ENCODE measurements at places on chromosomes 5 and 9. TPM values are rescaled to one million over a fixed set of nuclear protein-coding genes. Genes with fewer than 3 reads are reported as not detected.
A peak's percentile ranks its signal among the peaks of the same experiment; 100 is the strongest.

DNA sequence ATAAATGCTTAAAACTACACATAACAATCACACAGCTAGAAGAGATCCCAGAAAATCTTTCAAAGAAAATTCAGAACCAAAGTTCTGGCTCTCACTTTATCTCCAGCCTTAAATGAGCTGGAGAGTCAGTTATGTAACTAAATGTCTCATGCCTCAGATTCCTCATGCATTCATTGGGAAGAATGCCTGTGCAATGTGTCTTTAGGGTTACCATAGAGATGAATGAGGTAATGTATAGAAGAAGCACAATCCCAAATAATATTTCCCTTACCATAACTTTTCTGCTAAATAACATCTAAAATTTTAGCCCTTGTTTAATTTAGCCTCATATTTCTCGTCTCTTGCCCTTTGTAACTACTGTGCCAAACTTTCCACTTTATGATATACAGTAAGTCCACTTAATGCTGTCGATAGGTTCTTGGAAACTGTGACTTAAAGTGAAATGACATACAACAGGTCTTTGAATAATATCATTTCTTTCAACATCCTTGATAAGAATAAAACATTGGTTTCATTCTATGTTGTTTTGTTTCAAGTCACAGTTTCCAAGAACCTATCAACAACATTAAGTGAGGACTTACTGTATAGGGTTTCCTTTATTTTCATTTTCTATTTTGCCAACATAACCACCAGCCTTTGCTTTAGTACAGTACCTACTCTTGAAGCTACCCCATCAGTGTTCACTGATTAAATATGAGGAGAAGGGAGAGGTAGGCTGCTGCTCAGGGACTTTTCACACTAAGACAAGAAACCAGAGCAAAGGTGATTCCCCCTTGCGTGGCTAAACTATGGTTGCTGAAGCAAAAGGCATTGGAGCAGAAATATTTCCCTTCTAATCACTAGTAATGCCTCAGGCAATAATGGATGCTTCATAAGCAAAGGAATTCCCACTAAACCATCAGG lies 295.7 kb upstream of the PTGER4 start:
- H3K27ac ChIP-seq = peak overlapping the region; percentile 79
- no peaks in the 10 kb centered on the region for H3K36me3 ChIP-seq
- peak overlapping the region; percentile 68 for H3K4me3 ChIP-seq
- DNase-seq = no peak
- no peaks in the 10 kb centered on the region for H3K27me3 ChIP-seq
- H3K4me1 ChIP-seq = peaks cover 51% of the 10 kb centered on the region

- H3K27me3 ChIP-seq = peaks cover 3% of the 10 kb centered on the region
- no peaks in the 10 kb centered on the region for H3K36me3 ChIP-seq
- DNase-seq = no peak
- no peak overlapping the region for H3K4me3 ChIP-seq
Measured at GRCh38 chr9:68536876-68537615, 3.6 kb downstream of the TMEM252 start.

DNA sequence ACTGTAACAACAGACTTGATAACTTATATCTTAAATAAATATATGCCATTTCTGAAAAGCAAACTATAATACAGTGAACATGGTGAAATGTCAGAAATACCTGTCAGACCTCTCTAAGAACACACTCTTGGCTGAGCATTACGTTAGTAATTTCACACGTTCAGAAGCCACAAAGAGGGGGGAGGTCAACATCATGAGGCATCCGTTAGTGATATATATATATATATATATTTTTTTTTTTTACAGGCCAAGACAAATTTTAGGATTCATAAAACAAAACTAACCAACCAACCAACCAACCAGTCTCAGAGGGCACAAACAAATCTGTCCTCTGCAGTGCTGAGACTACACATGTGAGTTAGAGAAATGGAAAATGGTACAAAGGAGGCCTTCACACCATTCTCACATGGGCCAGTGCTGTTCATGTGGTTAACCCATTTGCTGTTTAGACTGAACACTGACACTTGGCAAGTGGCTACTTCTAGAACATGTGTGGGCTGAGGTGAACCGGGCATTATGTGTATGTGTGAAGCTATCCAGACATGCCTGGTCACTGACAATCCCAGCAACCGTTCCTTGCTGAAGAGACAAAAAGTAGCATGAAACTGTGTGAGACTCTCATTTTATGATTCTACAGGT lies 54.5 kb downstream of the ELL2 start:
- H3K27ac ChIP-seq = no peak overlapping the region
- no peak overlapping the region for H3K4me3 ChIP-seq
- no peaks in the 10 kb centered on the region for H3K4me1 ChIP-seq
- no peak for DNase-seq
- H3K36me3 ChIP-seq = peaks cover 20% of the 10 kb centered on the region

- H3K4me3 ChIP-seq = no peak overlapping the region
- no peak overlapping the region for H3K27ac ChIP-seq
- no peak for DNase-seq
- no peaks in the 10 kb centered on the region for H3K36me3 ChIP-seq
- H3K27me3 ChIP-seq = peaks cover 8% of the 10 kb centered on the region
Measured at GRCh38 chr5:2257326-2258244, 374.9 kb upstream of the IRX4 start.

DNA sequence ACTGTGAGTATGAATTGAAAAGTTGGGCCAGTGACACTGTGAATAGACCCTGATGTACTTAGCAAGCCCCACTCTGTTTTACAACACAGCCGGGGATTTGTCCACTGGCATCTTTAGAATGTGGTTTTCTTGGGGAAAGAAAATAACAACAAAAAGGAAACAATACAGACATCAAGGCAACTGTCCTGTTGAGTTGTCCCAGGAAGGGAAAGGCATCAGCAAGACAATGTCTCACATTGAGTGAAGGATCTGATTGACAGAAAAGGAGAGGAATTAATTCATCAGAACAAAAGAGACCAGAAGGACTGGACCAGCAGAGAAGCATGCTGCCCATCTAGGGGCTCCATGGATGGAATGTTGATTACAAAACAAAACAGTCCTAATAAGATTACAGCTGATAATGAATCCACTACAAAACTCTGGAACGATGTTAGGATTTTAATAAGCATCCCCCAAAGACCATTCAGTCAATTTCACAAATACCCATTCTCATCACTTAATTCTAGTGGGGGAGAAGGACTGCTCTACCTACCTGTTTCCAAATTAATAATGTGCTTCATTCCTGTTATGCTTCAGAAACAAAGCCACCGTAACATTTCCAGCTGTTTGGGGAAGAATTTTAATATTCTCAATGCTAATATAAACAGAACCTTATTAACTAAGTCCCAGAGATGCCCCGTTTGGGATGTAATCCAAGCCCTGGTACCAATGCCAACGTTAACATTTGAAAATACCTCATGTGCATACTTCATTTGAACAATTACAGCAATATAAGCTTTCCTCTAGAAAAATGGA lies 298.0 kb downstream of the SPOCK1 start:
- no peak overlapping the region for H3K27ac ChIP-seq
- no peak for DNase-seq
- H3K27me3 ChIP-seq = peaks cover 13% of the 10 kb centered on the region

GRCh38 chr5:2739360-2740050 lies 12.0 kb downstream of the IRX2 start:
- no peaks in the 10 kb centered on the region for H3K36me3 ChIP-seq
- no peak overlapping the region for H3K4me3 ChIP-seq
- no peaks in the 10 kb centered on the region for H3K4me1 ChIP-seq
- H3K27ac ChIP-seq = no peak overlapping the region

DNA sequence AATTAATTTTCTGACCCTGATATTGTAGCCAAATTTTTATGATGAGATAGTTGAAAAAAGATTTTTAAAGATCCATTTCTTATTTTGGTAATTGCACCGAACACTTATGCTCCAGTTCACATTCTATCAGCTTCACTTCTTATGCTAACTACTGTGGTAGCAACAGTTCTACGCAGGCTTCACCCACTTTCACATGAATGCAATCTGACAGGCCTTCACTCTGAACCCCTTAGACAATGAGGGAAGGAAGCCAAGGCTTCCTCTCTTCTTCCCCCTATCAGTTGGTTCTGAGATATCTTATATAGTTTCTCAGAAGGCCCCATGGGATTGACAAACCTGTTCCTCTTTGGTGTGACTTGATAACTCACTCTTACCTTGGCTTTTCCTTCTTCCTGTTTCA lies 185.8 kb downstream of the CETN3 start:
- H3K4me1 ChIP-seq = no peaks in the 10 kb centered on the region
- no peak overlapping the region for H3K4me3 ChIP-seq
- peaks cover 3% of the 10 kb centered on the region for H3K27me3 ChIP-seq
- H3K36me3 ChIP-seq = no peaks in the 10 kb centered on the region
- no peak overlapping the region for H3K27ac ChIP-seq

NIPAL4 gene
- 0.11 TPM for total RNA-seq

DNA sequence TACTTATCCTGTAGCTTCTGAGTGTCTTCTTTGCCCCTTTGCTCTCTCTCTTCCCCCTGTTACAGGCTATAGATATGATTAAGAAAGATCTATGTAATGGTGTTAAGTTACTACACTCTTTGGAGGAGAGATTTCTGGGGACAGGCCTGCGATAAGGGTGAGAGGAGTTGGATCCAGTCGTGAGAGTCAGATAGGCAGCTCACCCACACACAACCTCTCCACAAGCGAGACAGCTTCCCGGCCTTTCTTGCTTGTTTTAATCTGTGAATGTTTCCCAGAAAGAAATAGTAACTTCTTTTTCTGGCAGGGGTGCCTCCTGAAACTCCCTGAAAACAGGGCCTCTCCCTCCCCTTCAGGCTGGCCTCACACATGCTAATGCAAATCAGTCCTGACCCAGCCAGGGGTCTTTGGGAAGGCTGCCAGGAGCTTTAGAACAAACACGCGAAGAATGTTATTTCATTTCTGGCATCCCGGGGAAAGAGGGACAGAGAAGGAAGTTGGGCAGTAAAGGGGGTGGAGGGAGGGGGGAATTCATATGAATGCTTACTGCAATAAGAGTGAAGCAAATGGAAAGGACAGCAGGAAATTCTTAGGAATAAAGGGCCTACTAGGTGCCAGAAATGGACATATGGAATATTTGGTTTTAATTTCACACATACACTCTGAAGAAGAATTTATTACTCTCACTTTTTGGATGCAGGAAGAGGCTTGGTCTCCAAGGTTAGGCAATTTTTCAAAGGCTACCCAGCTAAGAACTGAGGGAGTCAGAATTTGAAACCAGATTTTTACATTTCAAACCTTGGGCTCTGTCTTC lies 215.8 kb upstream of the TRIM32 start:
- no peak overlapping the region for H3K27ac ChIP-seq
- no peaks in the 10 kb centered on the region for H3K27me3 ChIP-seq
- H3K4me1 ChIP-seq = no peaks in the 10 kb centered on the region
- DNase-seq = no peak
- no peak overlapping the region for H3K4me3 ChIP-seq

DNA sequence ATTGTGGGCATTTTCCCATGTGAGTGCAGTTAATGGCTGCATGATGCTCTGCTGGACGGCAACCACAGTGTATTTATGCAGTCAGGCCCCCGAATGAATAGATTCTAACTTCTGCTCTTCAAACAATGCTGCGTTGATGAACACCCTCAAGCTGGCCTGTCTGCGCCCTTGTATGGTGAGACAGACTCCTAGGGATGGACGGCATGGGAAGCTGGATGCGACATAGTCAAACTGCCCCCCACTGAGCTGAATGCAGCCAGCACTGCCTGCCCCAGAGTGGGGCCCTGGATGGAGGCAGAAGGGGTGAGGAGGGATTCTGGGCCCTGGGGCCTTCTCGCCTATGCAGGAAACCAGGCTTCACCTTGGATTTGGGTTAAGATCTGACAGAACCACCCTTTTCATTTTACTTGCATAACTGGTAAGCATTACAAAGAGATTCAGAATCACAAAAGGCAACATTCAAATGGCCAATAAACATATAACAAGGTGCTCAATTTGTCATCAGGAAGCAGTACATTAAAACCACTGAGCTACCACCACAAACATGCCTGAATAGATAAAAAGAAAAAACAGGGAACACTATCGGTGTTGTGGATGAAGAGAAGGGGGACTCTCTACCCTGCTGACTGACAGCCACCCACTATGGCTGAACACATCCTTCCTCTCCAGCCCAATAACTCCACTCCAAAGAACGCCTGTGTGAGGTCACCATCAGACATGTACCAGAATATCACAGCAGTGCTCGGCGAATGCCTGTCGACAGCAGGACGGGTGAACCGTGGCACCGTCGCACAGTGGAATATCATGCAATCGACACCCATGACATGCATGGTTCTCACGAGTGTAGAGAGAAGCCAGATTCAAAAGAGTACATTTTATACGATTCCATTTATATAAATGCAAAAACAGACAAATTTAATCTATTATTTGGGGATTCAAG lies 79.1 kb downstream of the RAPGEF1 start:
- no peak overlapping the region for H3K27ac ChIP-seq
- H3K4me1 ChIP-seq = peaks cover 42% of the 10 kb centered on the region
- DNase-seq = no peak
- no peaks in the 10 kb centered on the region for H3K27me3 ChIP-seq
- H3K36me3 ChIP-seq = no peaks in the 10 kb centered on the region
- H3K4me3 ChIP-seq = no peak overlapping the region

GRCh38 chr5:180142824-180143610 lies 66.0 kb downstream of the RASGEF1C start:
- H3K27ac ChIP-seq = no peak overlapping the region
- no peaks in the 10 kb centered on the region for H3K4me1 ChIP-seq
- H3K4me3 ChIP-seq = no peak overlapping the region

PCA3 gene
- total RNA-seq = not detected

N4BP3 gene
- total RNA-seq = 7.0 TPM

PAPPA gene
- not detected for total RNA-seq

GRCh38 chr5:82635561-82636288 lies 357.6 kb upstream of the RPS23 start:
- H3K4me1 ChIP-seq = no peaks in the 10 kb centered on the region
- peaks cover 1% of the 10 kb centered on the region for H3K27me3 ChIP-seq
- H3K4me3 ChIP-seq = no peak overlapping the region
- no peak for DNase-seq
- no peak overlapping the region for H3K27ac ChIP-seq
- no peaks in the 10 kb centered on the region for H3K36me3 ChIP-seq

- peaks cover 14% of the 10 kb centered on the region for H3K4me1 ChIP-seq
- H3K27me3 ChIP-seq = no peaks in the 10 kb centered on the region
- peak; percentile 52 for DNase-seq
- no peaks in the 10 kb centered on the region for H3K36me3 ChIP-seq
- H3K4me3 ChIP-seq = peak overlapping the region; percentile 27
Measured at GRCh38 chr5:175464074-175464941, 14.1 kb upstream of the SFXN1 start.

CYLC2 gene
- not detected for total RNA-seq

GRCh38 chr5:15601853-15602252 lies 101.9 kb downstream of the FBXL7 start:
- peaks cover 2% of the 10 kb centered on the region for H3K4me1 ChIP-seq
- no peaks in the 10 kb centered on the region for H3K36me3 ChIP-seq
- H3K27me3 ChIP-seq = no peaks in the 10 kb centered on the region
- no peak for DNase-seq
- no peak overlapping the region for H3K4me3 ChIP-seq

ADAMTS12 gene
- 0.05 TPM for total RNA-seq

SPINK6 gene
- total RNA-seq = not detected

All from naive thymus-derived CD8-positive, alpha-beta T cell (primary cell).